Fibroblast of pulmonary artery (primary cell): ENCODE measurements at places on chromosomes 16 and 17.
A peak's percentile ranks its signal among the peaks of the same experiment; 100 is the strongest.

DNA sequence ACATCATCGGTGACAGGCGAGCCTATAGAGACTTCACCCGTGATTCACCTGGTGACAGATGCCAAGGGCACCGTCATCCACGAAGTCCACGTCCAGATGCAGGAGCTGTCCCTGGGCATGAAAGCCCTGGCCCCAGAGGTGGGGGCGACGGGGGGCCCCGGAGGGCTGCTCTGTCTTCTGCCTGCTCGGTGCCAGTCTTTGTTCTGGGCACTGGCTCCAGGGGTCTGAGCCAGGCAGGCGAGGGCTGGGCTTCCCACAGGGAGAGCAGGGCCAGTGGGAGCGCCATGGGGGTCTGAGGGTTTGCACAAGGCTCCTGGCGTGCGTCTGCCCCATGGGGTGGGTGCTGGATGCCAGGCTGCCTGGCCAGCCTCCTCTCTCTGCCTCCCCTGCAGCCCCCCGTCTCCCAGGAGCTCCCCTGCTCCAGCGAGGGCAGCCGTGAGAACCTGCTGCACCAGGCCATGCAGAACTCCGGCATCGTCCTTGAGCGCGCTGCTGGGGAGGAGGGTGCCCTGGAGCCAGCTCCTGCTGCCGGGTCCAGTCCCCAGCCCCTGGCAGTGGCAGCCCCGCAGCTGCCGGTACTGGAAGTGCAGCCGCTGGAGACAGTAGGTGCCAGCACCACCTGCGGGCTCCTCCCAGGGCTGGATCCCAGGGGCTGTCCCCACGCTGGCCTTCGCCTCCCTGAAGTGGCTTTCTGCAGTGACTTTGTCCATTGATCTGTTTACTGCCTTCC lies 3.0 kb upstream of the DNASE1L2 start:
- DNase-seq: no peak

- no peak for DNase-seq
Measured at GRCh38 chr16:23521037-23521743, 10.9 kb upstream of the GGA2 start.

- DNase-seq: no peak
Measured at GRCh38 chr16:88510091-88510994, 57.3 kb downstream of the ZFPM1 start.

- peak; percentile 25 for DNase-seq
Measured at GRCh38 chr17:65730711-65731169, 169.3 kb upstream of the AXIN2 start.

DNA sequence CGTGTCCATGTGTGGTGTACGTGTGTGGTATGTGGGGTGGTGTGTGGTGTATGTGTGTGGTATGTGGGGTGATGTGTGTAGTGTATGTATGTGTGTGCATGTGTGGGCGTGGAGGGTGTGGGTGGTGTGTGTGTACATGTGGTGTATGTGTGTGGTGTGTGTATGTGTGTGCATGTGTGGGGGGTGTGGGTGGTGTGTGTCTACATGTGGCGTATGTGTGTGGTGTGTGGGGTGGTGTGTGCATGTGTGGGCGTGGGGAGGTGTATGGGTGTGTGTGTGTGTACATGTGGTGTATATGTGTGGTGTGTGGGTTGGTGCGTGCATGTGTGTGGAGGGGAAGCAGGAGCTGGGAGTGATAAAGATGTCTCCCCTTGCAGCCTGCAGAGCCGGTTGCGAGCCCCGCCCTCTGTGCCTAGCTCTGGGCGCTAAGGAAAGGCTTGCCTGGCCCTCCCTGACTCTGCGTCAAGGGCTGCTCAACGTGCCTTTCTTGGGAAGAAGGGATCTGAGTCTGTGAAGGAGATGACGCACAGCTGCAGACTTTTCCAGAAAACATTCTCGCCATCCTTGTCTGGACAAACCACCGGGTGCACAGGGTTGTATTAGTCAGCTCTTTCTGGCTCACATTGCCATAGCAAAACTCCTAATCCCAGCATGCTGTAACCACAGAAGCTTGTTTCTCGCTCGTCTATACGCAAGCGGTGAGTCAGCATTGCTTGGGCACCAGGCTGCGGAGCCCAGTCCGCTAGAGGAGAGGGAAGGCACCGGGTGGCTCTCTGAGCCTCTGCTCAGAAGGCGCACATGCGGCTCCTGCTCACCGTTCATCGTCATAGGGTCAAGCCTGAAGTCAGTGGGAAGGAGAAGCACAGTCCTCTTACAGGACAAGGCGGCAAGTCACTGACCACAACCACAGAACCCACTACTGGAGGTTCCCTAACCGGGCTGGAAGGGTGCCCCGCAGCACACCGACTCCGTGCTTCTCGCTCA lies 2.0 kb upstream of the CD300H start:
- peak; percentile 96 for DNase-seq

- DNase-seq: no peak
Measured at GRCh38 chr17:81454473-81454872, 58.1 kb downstream of the ACTG1 start.

GRCh38 chr16:381789-382717 lies at the start of gene PGAP6:
Gene PGAP6 (minus strand): TSS chr16:381978. CDS start chr16:381821, 157 bp downstream.
- DNase-seq: peak; percentile 42

DNA sequence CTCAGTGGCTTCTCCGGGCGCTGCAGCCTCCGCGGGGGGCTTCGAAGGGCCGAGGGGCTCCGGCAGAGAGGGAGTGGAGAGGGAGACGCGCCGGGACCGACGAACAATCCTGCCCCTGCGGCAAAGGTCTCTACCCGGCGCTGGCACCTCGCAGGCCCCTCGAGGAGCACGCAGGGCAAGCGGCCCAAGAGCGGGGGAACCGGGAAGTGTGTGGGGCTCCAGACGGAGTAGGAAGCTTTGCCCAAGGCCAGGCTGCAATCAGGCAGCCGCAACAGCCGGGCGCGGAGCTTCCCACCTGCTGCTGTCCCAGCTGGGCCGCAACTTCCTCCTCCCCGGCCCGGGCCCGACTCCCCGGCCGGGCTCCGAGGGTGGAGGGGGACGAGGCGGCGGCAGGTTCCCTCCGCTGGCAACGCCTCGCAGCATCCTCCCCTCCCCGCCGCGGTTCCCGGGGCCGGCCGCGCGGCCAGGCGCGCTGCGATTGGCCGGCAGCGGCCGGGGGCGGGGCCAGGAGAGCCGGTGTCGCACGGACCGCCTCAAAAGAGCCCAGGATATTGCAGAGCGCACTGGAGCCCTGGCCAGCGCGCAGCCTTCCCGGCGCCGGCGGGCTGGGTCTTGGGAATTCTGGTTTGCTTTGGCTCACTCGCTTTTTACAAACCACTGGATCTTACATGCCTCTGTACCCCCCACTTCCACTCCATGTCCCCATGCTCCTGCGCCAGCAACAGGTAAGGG lies at the start of gene KCNJ2:
Gene KCNJ2, plus strand, starts transcription at position 556 of the 732 bp plus-strand sequence. CDS start 5,508 bp downstream, outside the sequence.
- peak; percentile 61 for DNase-seq

DNA sequence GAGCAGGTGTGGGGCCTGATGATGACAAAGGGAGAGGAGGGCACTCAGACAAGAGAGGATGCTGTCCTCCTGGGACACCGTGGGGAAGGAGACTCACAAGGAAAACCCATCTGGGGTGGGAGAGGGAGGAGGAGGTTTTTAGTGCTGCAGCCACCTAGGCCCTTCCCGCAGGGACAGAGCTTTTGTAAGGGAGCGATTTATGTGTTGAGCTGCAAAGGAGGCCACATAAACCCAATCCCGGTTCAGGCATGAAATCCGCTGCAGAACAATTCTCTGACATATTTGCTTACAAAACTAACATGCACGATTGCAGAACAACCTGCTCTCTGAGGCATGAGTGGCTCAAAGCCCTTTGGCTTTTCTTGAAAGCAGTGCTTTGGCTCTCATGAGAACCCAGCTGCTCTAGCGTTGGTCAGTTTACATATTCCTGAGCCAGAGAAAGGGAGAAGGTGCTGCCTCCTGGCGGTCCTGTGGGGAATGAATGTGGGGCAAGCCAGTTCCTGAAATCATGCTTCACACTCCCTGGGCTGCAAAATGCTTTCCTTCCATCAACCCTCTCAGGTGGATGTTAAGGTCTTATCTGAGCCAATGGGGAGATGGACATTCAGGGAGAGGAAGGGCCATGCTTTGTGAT lies 122.4 kb upstream of the NLRP1 start:
- DNase-seq: peak; percentile 65

DNA sequence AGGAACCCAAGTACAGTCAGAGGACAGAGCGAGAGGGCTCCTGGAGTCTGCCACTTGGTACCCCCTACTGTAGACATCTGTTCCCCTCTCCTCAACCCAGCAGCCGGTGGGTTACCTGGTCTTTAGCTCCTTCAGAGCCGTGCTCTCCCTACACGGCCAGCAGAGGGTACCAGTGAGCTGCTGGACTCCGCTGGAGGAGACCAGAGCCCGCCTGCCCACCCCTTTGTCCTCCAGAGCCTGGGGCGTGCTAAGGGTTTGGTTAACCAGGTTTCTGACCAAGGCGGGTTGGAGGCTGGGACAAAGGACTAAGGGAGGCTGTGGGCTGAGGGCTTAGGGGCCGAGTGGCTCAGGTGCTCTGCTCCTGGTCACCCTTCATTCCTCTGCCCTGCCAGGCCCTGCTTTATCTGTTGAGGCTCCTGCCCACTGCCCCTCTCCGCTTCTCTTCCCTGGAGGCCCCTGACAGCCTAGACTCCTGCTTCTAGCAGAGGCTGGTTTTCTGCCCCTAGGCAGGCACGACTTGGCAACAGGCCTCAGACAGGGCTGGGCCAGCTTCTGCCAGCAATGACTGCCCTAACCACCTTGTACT lies 2.7 kb upstream of the HSD11B2 start:
- peak; percentile 72 for DNase-seq

- DNase-seq: no peak
Measured at GRCh38 chr17:79595471-79595870, 15.4 kb downstream of the RBFOX3 start.

- DNase-seq: peak; percentile 82
Measured at GRCh38 chr17:48054238-48055185, 6.4 kb downstream of the NFE2L1 start.

- no peak for DNase-seq
Measured at GRCh38 chr17:83014940-83015910, 64.2 kb upstream of the METRNL start.

DNA sequence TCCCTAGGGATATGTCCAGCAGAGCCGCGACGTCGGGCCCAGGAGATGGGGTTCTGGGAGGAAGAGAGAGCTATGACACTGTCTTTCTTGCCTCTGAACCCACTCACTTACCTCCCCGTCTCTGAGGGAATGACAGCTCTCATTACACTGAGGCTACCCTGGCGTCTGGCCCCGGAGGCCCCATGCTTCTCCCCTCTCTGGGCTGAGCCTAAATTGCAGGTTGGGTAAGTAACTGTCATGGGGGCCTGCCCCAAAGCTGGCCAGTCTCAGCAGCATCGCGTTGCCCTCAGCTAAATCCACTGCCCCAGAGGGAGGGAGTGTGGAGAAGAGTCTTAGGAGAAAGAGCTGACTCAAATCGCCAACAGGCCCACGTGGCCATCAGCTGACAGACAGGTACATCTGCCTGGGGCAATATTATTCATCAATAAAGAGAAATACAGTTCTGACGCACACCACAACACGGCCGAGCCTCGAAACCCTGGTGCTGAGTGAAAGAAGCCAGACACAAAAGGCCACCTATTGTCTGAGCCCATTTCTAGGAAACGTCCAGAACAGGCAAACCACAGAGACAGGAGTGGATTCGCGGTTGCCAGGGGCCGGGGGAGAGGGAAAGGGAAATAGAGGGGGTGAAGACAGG lies 156.4 kb downstream of the C16orf95 start:
- no peak for DNase-seq

DNA sequence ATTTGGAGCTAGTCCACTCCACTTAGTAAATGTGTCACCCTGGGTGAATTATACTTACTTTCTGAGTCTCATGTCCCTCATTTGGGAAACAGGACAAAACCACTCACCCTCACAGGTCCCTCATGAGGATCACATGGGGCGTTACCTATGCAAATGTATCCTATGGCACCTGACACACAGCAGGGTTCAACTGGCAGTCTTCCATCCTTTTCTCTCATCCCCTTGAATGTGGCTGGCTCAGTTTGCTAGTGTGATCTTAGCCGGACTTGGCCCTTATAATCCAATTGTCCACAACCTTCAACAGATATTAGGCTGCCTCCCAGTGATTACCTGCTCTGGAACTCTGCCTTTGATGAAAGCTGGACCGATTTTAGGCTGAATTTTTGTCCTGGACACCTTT lies 308.8 kb downstream of the MAP2K6 start:
- DNase-seq: no peak

DNA sequence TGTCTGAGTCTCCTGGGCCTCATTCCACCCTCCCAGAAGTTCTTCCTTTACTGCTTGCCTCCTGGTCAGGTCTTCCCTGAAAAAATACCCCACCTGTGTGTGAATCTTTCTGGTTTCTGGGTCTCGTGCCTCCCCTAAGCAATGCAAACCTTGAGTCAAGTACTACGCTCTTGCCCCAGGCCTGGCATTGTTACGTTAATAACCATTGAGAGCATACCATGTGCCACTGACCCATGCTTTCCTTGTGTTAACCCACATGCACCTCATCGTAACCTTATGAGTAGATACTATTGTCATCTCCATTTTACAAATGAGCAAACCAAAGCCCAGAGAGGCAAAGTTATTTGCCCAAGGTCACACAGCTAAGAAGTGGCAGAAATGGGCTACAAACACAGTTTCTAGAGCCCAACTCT lies 25.4 kb upstream of the TOB1 start:
- DNase-seq: no peak

- DNase-seq: no peak
Measured at GRCh38 chr16:88456356-88457292, 3.5 kb downstream of the ZFPM1 start.

- DNase-seq: no peak
Measured at GRCh38 chr16:724188-725040, 1.8 kb downstream of the CCDC78 start.

DNA sequence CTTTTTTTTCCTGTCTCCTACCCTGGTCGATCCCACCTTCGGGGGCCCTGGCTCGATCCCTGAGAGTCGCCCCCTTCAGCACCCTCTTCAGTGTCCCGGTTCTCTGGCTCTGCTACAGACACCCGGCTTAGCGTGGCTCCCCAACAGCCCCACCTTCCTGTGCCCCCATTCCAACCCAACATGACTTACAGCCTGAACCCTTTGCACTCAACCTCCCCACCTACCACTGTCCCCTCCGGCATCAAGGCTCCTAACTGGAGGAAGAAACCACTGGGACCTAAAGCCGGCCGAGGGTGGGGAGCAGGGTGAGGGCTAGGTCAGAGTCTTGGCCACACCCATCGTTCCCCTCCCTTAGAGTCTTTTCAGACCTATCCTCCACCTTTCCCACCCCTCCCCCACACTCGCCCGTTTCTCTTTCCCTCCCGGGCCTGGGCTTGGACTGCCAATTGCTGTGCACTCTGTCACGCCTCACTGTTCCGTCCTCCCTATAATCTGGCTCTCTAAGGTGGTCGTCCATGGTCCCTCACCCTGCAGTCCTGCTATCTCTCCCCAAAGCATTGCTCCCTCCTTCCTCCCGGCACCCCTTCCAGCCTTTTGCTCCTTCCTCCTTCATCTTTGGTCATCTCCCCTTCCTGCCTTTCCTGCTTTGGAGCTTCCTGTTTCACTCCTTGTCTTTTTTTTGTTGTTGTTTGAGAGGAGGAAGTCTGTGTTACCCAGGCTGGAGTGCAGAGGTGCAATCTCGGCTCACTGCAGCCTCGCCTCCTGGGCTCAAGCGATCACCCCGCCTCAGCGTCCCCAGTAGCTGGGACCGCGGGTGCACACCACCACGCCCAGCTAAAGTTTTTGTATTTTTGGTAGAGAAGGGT lies 890 bp upstream of the CLDN7 start:
- no peak for DNase-seq

- no peak for DNase-seq
Measured at GRCh38 chr16:70686376-70687101, 686 bp upstream of the MTSS2 start.

- DNase-seq: no peak
Measured at GRCh38 chr17:33294994-33295393, 1.9 kb upstream of the ASIC2 start.
